ENCODE measurements at places on chromosomes 12 and 14. TPM values are rescaled to one million over a fixed set of nuclear protein-coding genes. Genes with fewer than 3 reads are reported as not detected.

Gene MANSC1
- total RNA-seq = 10.8 TPM

GRCh38 chr12:118052324-118053070 lies 8.5 kb downstream of the WSB2 start:
- peaks cover 25% of the 10 kb centered on the region for H3K4me1 ChIP-seq
- H3K4me3 ChIP-seq = no peak overlapping the region
- peak; percentile 83 for DNase-seq
- no peaks in the 10 kb centered on the region for H3K36me3 ChIP-seq
- H3K27me3 ChIP-seq = no peaks in the 10 kb centered on the region

- no peak overlapping the region for H3K27ac ChIP-seq
- no peak overlapping the region for H3K4me3 ChIP-seq
- no peaks in the 10 kb centered on the region for H3K27me3 ChIP-seq
- no peaks in the 10 kb centered on the region for H3K36me3 ChIP-seq
- DNase-seq = no peak
- H3K4me1 ChIP-seq = no peaks in the 10 kb centered on the region
These were observed 3.5 kb upstream of the GYS2 start for GRCh38 chr12:21608196-21608595.

GRCh38 chr12:67068761-67069450 lies 200.3 kb upstream of the CAND1 start:
- no peaks in the 10 kb centered on the region for H3K36me3 ChIP-seq
- H3K27me3 ChIP-seq = peaks cover 56% of the 10 kb centered on the region
- H3K27ac ChIP-seq = peak overlapping the region; percentile 48
- no peaks in the 10 kb centered on the region for H3K4me1 ChIP-seq
- no peak for DNase-seq
- H3K4me3 ChIP-seq = peak overlapping the region; percentile 32

Gene ASB2
- total RNA-seq = 2.1 TPM

Gene CLEC1B
- total RNA-seq = not detected

DNA sequence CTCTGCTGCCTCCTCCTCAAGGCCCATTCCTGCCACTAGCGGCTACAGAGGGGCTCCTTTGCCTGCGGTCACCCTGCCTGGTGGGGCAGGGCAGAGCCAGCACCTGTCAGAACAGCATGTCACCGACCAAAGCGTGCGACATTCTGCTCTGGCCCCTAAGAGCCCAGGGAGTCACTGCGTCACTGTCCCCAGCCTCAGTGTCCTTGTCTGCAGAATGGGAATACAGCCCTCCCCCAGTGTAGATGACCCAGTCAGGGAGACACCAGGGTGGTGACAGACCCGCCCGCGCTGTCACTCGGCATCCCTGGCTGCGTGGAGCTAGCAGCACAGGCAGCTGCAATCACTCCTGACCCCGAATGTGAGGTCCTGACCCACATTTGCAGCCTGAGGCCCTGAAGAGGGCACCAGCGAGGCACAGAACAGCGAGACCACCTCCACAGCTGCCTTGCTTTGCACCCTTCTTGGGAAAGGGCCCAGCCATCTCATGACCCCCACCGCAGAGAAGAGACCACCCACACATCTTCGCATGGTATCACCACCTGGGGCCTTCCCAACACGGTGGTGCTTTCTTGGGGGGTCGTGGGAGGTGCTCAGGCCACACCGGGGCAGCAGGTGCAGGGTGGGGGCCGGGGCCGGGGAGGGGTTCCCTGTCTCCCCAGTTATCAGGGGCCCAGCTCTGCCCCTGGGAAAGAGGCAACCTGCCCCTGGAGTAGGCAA lies 2.5 kb downstream of the AHNAK2 start:
- peaks cover 78% of the 10 kb centered on the region for H3K4me1 ChIP-seq
- H3K4me3 ChIP-seq = no peak overlapping the region
- H3K27ac ChIP-seq = no peak overlapping the region
- peaks cover 20% of the 10 kb centered on the region for H3K27me3 ChIP-seq

- no peaks in the 10 kb centered on the region for H3K27me3 ChIP-seq
- H3K4me3 ChIP-seq = no peak overlapping the region
- no peaks in the 10 kb centered on the region for H3K4me1 ChIP-seq
- H3K36me3 ChIP-seq = no peaks in the 10 kb centered on the region
- DNase-seq = no peak
- H3K27ac ChIP-seq = no peak overlapping the region
These were observed 359.8 kb downstream of the PCNX1 start for GRCh38 chr14:71267007-71267513.

- peaks cover 89% of the 10 kb centered on the region for H3K27me3 ChIP-seq
- no peaks in the 10 kb centered on the region for H3K36me3 ChIP-seq
- H3K27ac ChIP-seq = no peak overlapping the region
- no peak for DNase-seq
- peak overlapping the region; percentile 47 for H3K4me3 ChIP-seq
These were observed 1.3 kb downstream of the DDN start for GRCh38 chr12:48997719-48998496.

Gene RNASE4
- 193 TPM for total RNA-seq

Gene CEBPE
- not detected for total RNA-seq

Gene LRTM2
- not detected for total RNA-seq

GRCh38 chr14:59282378-59282765 lies 93.9 kb downstream of the DAAM1 start:
- H3K4me3 ChIP-seq = no peak overlapping the region
- no peak overlapping the region for H3K27ac ChIP-seq
- no peaks in the 10 kb centered on the region for H3K4me1 ChIP-seq
- H3K36me3 ChIP-seq = no peaks in the 10 kb centered on the region

Gene TEAD4
- total RNA-seq = 26.9 TPM

DNA sequence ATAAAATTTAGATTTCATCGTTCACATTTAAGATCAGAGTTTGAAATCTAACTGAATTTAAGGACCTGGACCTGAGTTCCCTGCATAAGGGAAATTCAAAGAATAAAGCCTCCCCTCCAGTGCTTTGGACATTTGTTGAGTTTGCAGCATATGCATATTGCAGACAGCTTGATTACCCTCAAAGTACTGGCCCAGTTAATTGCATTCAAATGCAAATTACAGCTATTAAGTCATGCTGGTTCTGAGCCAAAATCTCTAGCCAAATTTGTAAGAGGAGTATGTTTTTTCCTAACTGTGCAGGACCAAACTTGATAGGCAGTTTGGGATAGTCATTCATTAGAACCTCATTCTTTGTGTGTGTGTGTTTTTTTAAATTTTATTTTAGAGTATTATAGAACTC lies 9.1 kb upstream of the KIF21A start:
- H3K4me1 ChIP-seq = no peaks in the 10 kb centered on the region
- no peaks in the 10 kb centered on the region for H3K36me3 ChIP-seq
- DNase-seq = no peak
- no peaks in the 10 kb centered on the region for H3K27me3 ChIP-seq
- H3K27ac ChIP-seq = no peak overlapping the region

DNA sequence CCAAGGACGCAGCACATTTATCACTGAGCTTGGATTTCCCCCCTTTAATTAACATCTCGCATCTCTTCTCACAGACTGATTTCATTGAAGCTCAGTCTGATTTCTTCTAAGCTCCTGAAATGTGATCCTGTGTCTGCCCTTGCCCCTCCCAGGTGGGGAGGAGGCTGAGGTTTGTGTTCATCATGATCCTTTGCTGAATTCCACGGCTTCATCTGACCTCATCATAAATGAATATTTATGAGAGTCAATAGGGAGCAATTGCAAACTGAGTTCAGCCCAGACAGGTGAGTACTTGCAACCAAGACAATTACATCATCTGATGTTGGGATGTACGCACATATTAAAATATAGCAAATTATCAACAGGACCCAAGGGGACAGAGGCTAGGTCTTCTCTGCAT lies 72.4 kb downstream of the MAP1LC3B2 start:
- H3K27me3 ChIP-seq = peaks cover 6% of the 10 kb centered on the region
- no peak overlapping the region for H3K27ac ChIP-seq
- H3K36me3 ChIP-seq = no peaks in the 10 kb centered on the region
- no peaks in the 10 kb centered on the region for H3K4me1 ChIP-seq

GRCh38 chr12:106976668-106977067 lies 10.3 kb downstream of the MTERF2 start:
- peaks cover 9% of the 10 kb centered on the region for H3K4me1 ChIP-seq
- no peaks in the 10 kb centered on the region for H3K27me3 ChIP-seq
- no peak for DNase-seq
- peaks cover 18% of the 10 kb centered on the region for H3K36me3 ChIP-seq
- no peak overlapping the region for H3K27ac ChIP-seq

- no peaks in the 10 kb centered on the region for H3K4me1 ChIP-seq
- H3K36me3 ChIP-seq = no peaks in the 10 kb centered on the region
- H3K27me3 ChIP-seq = no peaks in the 10 kb centered on the region
- no peak overlapping the region for H3K27ac ChIP-seq
These were observed 259.6 kb downstream of the BTG1 start for GRCh38 chr12:91885851-91886731.

Gene VRK1
- total RNA-seq = 5.4 TPM

All from tibial nerve (tissue), 4 donors.